OCI-LY7 (cell line): ENCODE measurements at places on chromosomes 6 and 20.

GRCh38 chr6:170438861-170439260 is 114.2 kb downstream of the PSMB1 start:
- no peak for DNase-seq

DNA sequence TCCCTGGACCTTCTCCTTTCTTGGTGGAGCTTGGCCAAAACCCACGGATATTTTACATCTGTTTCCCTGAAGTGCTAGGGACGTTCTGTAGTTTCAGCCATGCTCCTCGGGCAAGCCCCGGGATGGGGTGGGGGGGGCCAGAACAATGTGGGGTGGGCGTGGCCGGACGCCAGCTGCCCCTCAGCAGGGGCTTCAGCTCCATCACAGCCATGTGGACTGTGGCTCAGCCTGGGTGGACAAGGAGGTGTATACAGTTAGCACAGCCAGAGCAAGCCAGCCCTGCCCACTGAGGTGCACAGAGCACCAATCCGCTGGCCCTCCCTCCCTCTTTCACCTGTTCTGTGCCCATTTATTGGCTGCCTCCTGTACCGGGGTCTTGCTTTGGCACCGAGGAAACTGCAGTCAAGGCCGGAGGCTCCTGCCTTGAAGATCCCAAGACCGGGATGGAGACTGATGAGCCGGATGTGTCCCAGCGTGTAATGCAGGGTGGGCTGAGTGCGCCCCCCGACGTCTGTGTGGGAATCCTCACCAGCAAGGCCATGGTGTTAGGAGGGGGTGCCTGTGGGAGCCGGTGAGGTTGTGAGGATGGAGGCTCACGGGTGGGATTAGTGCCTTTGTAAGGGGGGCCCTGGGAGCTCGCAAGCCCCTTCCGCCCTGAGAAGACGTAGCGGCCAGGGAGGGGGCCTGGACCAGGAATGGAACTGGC is 28.0 kb downstream of the FRMD1 start:
- DNase-seq = no peak

DNA sequence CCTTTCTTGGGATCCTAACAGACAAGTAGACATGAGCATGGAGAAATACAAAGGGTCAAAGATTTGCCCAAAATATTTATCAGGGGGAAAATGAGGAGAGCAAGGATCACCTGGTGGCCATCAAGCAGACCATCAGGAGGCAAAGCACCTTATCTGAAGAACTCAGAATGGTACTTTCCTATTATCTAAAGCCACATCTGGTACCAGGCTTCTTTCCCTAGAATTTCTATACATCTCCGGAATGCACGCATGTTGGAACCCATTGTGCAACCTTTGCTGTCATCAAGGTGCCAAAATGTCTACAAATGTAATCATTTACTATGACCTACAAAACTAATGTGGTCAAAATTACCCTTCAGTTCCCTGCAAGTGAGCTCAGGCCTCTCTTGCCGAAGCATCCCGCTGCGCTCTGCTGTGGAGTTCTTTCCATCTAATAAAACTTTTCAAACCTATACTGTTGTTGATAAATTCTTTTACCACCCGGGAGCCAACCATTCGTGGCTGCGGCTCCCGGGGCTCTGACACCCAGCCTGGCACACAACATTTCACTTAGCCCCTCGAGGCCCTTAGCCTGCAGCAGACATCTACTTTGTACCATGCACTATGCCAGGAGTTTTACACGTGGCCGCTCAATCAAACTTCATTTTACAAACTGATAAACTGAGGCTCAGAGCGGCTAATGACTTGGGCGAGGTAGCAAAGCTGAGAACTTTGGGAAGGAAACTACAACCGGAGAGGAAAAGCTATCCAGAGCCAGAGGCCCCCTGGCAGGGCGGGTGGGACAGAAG is 3.8 kb upstream of the CPXM1 start:
- DNase-seq = no peak

- DNase-seq = no peak
These were observed 383.9 kb downstream of the KIF16B start for GRCh38 chr20:16189371-16189770.

DNA sequence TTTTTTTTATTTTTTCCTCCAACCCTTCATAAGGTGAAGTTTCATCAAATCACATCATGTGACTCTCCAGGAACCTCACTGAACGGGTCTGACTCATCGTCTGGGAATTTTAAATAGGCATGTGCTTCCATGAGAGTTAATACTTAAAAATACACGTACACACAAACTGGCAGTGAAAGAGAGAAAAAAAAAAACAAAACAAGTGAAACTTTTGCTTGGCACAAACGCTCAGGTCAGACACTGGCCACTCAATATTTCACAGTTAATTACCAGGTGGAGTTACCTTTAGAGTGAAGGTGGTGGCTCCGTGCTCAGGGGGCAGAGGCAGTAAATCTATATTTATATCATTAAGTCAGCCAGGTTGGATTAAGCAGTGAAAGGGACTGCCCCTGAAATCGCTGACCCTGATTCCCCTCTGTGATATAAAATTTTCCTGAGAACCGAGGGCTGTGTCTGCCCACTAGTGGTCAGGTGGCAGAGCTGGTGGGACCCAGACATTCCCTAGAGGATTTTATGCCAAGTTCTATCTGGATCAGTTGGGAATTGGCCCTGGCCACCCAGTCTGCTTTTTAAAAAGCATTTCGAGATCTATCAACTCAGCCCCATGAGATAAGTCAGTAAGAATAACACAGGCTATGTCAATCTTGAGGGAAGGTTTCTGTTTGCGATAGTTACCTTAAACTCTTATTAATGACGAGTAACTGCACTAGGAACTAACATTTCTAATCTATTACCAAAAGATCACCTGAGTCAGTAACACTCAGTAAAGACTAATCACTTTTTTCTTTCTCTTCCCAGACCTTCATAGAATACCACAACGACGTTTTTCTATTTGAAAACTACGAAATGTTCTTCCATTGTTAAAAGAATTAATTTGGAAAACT is 259.1 kb downstream of the HDGFL1 start:
- no peak for DNase-seq

DNA sequence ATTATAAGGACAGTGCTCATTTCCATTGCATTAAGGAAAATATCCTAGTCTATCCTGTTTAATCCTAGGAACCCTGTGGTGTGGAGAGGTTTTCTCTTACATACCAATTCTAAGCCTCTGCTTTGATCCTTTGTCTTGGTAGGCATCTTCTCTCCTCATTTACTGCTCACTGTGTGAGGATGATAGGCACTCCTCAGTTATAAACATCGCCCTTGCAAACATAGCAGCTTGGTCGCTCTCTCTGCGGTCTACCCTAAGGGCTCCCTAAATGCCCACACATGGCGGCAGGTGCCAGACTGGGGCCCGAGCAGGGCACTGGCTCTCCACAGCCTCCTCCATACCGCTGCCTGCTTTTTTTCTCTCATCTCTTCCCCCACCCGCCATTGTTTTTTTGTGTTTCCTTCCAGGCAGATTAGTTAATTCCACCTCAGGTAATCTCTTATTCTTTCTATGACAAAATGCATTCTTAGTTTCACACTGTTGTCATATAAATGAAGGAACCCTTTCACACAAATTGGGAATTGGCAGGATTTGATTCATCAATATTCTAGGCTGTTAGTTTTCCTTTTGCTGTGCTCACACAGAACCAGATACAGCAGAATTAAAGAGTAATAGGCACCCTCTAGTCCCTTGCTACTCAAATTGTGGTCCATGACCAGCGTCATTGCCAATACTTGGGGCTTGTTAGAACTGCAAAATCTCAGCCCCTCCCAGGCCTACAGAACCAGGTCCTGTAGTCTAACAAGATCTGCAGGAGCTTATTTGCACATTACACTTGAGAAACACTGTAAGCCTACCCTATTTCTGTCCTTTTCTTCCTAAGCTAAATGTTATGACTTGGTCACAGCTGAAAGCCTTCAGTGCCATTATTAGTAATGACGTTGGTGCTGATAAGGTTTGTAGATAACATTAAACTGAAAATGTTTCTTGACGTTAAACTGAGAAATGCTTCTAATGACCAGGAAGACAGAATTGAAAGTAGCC is 36.3 kb downstream of the CARMIL1 start:
- DNase-seq = no peak

GRCh38 chr6:1774226-1774915 is 164.7 kb downstream of the FOXC1 start:
- no peak for DNase-seq

GRCh38 chr20:5044075-5044620 is 42.8 kb upstream of the SLC23A2 start:
- peak; percentile 15 for DNase-seq

DNA sequence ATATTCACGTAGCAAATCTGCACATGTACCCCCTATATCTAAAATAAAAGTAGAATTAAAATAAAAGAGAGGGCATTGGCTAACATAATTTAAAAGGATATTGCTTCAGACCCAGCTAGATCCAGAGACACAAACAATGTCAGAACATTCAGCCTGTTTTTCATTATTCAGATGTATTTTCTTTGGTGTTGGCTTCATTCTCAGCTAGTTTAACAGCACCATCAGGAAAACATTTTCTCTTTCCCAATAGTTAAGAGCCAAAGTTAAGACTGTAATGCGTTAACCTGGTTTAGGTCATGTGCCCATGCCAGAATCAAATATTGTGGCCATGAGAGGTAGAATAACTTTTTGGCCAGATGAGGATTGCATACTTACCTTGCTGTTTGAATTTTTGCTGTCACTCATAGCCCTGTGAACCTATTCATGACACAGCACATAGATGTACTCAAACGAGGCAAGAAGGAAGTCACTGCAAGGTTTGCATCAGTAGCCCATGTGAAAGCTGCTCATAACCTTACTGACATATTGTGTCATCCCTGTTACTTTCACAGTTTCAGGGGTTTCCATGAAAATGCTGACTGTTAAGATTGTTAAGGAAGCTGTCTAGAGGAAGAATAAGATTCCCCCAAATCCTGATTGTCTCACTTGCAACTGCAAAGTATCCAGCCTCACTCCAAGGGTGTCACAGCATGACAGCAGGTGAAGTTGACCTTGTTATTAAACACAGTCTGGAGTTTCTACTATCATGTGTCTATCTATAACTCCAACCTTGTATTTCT is 233.1 kb downstream of the PACRG start:
- no peak for DNase-seq

GRCh38 chr20:19223640-19224039 is 11.2 kb downstream of the SLC24A3 start:
- DNase-seq = no peak

DNA sequence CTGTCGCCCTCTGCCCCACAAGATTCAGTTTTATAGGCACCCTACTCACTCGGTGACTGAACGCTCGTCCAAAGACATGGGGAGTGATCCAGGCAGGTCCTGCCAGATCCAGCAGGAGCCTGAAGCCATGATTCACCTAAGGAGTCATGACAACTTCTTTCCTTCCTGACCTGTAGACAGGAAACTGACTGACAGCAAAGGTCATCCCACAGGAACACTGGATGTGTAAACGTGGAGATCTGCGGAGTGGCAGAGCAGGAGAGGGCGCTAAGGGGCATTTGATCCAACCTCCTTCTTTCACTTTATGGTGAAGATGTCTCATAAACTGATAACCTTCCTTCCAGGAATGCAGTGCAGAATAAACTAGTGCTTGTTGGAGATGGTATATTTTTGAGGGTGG is 192.2 kb downstream of the GJA10 start:
- DNase-seq = no peak

DNA sequence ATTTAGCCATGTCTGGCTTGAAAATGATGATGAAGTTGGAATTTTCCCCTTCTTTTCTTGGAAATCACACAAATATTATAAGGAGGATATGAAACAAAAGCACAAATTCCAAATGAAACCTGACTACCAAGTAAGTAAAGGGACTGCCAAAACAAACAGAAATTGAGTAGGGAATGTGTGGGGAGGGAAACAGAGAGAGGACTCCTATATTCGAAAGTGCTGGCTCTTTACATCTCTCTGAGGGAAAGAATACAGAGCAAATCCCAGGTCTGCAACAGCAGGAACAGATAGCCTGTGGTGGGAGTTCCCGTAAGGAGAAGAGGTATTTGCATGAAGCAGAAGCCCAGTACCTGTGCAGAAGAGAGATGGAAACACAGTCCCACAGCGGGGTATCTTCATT is 583.7 kb downstream of the EPM2A start:
- no peak for DNase-seq

DNA sequence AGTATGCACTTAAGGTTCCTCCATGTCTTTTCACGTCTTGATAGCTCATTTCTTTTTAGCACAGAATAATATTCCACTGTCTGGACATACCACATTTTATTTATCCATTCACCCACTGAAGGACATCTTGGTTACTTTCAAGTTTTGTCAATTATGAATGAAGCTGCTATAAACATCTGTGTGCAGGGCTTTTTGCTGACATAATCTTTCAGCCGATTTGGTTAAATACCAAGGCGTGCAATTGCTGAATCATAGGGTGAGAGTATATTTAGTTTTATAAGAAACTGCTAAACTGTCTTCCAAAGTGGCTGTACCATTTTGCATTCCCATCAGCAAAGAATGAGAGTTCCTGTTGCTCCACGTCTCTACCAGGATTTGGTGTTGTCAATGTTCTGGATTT is 44.9 kb upstream of the PHACTR2 start:
- no peak for DNase-seq

GRCh38 chr6:83055366-83055964 is 10.2 kb downstream of the UBE3D start:
- peak; percentile 51 for DNase-seq

GRCh38 chr6:129903082-129903481 is 42.0 kb upstream of the TMEM244 start:
- no peak for DNase-seq

DNA sequence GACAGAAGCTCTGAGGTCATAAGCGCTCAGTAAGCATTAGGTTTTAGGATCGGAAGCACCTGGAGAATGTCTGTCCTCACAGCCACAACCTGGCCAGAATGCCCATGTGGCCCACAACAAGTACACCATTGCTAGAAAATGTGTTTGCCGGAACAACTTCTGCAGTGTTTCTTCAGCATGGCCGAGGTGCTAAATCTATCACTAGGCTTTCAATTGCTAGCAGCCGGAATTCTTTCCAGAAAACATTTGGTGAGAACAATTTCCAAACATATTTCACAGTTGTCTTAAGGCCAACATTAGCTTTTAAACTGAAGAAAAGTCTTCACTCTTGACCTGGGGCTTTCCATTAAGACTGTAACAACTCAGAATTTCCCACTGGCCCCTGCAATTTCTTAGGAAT is 18.2 kb upstream of the ADTRP start:
- DNase-seq = no peak

- no peak for DNase-seq
These were observed at the start of gene AKAP12 for GRCh38 chr6:151239603-151240035. TSS of gene AKAP12 (plus strand) at chr6:151239967. CDS start at chr6:151240563, 596 bp downstream.

- DNase-seq = no peak
These were observed 57.9 kb downstream of the ISM1 start for GRCh38 chr20:13278812-13279570.
